ENCODE measurements at places on chromosomes 1 and 21.

- DNase-seq, result no peak
Measured at GRCh38 chr1:48291421-48291820, 68.9 kb downstream of the SLC5A9 start.

- no peak for DNase-seq
Measured at GRCh38 chr21:43734131-43734927, 15.4 kb downstream of the PDXK start.

DNA sequence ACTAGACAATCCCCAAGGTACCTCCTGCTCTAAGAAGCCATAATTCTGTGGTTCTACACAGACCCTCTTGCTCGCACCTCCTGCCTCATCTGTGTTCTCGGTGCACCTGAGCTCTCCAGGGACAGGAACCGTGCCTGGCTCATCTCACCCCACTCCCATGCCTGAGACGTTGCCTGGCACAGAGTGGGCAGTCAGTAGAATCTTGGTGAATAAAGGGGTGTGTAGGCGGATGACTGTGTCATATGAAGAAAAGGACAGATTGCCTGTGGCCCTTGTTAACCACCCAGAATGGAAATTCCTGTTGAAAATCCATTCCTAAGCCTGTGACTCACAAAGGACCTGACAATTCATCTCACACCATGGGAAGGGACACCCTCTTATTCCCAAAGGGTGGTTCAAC lies 92.9 kb downstream of the KCNN3 start:
- DNase-seq, result no peak

DNA sequence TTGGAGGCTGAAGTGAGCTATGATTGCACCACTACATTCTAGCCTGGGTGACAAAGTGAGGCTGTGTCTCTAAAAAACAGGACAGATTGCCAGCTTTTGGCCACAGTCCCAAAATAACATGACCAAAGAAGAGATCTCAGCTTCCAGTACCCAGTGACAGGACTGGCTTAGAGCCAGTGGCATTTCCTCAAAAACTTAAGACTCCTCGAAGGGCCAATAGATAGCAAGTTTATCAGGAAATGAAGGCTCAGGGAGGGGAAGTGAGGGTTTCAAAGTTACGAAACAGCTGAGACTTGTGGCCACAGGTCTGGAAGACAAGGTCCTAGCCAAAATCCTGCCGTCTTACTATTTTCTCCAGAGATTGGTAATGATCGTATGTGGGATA lies 6.3 kb upstream of the TMEM39B start:
- DNase-seq, result no peak

GRCh38 chr1:221644663-221645258 lies 97.1 kb downstream of the DUSP10 start:
- no peak for DNase-seq

- no peak for DNase-seq
Measured at GRCh38 chr1:81670286-81670685, 130.4 kb upstream of the ADGRL2 start.

- DNase-seq, result no peak
Measured at GRCh38 chr1:28035420-28035819, 53.0 kb downstream of the EYA3 start.

- DNase-seq, result no peak
Measured at GRCh38 chr1:216071262-216071661, 352.0 kb downstream of the USH2A start.

GRCh38 chr1:151342569-151342968 lies 4.5 kb downstream of the RFX5 start:
- DNase-seq, result no peak

GRCh38 chr1:42962641-42963377 lies 4.1 kb upstream of the SLC2A1 start:
- no peak for DNase-seq

GRCh38 chr1:113041569-113042284 lies 31.3 kb upstream of the LRIG2 start:
- no peak for DNase-seq

Data from activated naive CD4-positive, alpha-beta T cell (primary cell).